Lower lobe of right lung (tissue), 2 donors: ENCODE measurements at places on chromosomes 5 and 9. TPM values are rescaled to one million over a fixed set of nuclear protein-coding genes. Genes with fewer than 3 reads are reported as not detected.

DNA sequence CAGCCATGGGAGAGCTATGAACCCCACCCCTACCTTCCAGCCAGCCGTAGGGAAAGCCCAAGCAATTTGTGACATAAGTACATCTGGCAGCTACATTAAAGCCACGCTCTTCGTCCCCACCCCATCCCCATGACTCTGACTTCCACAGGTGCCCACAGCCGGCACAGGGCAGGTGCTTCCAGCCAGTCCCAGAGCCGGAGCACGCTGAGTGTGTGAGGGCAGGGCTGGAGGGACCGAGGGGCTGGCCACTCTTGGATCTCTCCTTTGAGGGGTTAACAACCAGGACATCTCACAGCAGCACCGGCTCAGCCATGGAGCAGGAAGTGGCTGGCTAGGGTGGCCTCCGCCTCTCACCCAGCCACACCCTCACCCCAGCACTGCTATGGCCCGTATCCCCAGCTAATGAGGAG is 2.4 kb upstream of the FAM78A start:
- no peak for DNase-seq

- DNase-seq: no peak
These were observed 2.1 kb upstream of the OGN start for GRCh38 chr9:92406477-92406876.

DNA sequence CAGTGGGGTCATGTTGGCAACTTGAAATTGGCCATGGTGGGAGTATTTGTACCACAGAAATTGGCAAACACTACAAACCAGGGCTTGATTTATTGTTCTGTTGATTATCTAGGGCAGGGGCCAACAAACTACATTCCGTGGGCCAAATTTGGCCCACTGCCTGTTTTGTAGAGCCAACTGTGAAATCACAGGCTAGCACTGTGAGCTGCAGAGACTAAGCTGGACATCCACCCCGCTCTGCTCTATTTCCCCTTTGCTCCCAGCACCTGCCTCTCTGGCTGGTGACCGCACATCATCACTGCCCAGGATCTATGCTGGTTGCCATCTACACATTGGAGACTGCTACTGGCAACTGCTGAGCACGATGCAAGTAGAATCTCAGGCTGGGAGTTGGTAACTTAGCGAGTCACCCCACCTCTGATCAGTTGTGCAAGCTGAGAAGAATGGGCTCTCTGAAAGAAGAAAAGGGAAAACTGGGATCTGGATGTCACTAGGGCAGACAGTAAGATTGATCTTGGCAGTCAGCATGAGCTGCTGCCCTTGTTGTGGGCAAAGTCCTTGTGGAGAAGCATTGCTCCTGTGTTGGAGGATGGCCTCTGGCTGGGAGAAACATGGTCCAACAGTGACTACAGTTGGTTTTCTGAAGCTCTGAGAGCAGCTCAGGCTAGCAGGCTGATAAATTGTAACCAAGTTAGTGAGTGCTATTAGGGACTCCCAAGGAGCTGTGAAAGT is 144.7 kb upstream of the RAD23B start:
- DNase-seq: no peak

DNA sequence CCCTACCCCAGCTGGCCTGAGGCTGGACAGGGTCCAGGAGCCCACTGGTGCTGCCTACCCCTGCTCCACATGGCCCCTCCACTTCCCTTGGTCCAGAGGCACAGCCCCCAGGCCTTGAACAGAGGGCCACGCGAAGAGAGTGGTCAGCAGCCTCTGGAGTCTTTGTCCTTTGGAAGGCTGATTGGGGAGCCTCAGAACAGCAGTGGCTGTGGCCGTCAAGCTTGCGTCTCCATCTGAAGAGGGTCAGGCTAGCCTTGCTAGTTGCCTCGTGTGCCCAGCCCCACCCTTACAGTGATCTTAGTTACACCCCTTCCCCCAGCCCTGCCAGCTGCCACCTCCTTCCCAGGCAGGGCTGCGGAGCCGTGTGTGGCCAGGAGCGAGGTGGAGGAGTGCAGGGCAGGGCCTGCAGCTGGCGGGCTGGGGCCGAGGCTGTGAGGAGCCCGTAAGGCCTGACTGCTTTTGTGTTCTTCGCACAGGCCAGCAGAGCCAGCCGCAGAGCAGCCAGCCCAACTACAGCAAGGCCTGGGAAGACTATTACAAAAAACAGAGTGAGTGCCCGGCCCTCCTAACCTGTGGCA is 30.1 kb upstream of the PRDM12 start:
- no peak for DNase-seq

DNA sequence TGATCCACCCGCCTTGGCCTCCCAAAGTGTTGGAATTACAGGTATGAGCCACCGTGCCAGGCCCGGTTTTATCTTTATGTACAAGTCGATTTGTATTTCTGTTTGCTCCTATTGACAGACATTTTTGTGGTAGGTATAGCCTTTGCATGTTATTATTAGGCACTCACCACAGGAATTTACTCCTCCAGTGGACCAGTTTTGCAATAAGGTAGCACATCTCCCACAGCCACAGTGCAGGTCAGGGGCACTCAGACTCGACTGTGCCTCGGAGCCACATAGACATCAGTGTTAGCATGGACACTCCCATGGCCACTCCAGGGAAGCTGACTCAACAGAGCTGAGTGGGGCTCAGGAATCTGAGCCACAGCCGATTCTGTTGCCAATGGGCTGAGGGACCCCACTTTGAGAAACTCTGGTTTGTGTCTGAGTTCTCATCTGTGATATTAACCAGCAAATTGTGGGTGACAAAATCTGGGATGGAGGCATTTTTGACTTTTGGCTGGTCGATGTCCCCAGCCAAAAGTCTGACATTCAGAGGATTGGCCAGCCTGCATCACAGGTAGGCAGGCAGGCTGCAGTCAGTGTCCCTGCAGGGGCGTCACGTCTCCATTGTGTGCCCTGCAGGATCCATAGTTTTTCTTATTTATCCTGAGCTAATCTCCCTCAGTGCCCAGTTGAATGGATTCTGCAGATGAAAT is 15.0 kb upstream of the SHB start:
- DNase-seq: no peak

The SGCD gene
- 6.0 TPM for total RNA-seq

GRCh38 chr9:87713278-87713987 is 12.5 kb upstream of the CTSL start:
- DNase-seq: peak; percentile 87

- DNase-seq: no peak
These were observed 237.9 kb downstream of the MAN2A1 start for GRCh38 chr5:109927639-109928038.

The C5orf58 gene
- total RNA-seq: not detected

The BARHL1 gene
- total RNA-seq: not detected

GRCh38 chr5:167208911-167209310 is 1082.5 kb upstream of the WWC1 start:
- no peak for DNase-seq

The PDCD1LG2 gene
- 9.0 TPM for total RNA-seq

The ZBTB26 gene
- total RNA-seq: 7.2 TPM

DNA sequence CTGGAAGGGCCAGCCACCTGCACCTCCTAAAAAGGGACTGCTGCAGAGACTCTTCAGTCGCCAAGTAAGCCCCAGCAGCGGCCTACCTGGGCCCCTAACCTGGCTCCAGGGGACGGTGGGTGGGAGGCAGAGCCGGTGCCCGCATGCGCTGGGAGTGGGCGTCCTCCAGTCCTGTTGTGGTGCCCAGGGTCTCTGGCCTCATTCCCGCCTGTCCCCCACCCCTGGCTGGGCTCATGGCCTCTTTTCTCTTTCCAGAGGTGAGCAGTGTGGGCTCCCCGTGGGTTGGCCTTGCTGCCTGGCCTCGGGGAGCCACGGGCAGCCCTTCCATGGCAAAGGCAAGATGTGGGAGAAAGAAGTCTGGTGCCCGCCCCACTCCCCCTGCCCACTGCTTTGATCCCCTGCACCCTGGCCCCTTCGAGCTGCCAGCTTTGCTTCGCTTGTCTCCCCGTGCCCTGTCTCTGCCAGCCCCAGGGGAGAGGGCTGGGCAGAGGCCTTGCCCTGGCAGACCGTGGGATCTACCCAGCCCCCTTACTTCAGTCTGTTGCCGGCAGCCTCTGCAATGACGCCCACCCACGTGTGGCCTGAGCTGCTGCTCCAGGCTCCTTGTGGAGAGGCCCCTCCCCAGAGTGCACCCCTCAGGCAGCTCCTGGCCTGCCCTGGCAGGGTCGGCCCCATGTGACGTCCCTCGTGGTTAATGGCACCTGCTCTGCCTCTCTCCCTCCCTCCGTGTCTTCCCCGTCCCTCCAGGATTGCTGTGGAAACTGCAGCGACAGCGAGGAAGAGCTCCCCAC is 5.4 kb upstream of the PRR7 start:
- no peak for DNase-seq

The SLC23A1 gene
- 1.4 TPM for total RNA-seq

GRCh38 chr5:131595088-131596033 is 39.7 kb downstream of the RAPGEF6 start:
- no peak for DNase-seq

DNA sequence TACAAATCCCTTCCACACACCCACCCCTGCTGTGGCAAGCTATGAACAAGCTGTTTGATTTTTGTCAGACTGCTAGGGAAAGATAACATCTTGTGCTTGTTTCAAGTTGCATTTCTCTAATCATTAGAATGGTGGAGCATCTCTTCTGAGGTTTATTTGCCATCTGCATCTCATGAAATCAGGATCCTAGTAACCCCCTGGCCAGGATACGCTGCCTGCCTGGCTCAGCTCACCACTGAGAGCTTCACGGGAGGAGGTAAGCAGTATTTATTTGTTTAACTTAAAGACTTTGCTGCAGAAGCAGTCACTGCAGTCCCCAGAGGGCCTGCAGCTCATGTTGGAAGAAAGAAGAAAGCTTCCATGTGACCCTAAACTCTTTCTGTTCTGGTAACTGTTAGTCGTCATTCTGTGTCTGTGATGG is 83.3 kb upstream of the CXCL14 start:
- DNase-seq: no peak

DNA sequence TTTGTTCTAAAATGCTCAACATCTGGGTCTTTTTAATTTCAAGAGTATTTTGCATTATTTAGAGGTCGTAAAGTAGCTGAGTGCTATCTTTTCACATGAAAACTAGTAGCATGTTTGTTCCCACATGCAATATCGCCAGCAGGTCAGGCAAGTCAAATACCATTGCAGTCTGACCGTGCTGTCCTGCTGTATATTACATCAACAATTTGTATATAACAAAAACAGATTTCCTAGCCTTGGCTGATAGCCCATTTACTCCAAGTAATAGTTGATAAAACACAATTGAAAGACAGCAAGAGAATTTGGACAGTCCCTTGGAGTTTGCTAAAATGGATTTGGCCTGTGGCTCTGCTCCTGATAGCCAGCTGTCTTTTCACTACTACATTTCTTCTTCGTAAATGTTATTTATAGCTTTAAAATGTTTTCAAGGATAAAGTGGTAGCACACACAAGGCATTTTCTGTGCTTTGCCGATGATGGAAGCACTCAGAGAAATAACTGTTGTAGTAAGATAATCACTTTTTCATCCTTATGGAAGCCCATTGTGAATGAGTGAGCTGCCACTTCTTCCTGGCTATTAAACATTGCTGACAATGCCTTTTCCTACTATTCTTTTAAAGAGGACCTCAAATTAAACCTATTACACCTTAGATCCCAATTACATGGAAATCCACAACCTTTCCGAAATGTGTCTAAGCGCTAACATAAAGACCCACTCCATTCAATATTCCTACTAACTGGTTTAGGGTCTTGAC is 992.1 kb downstream of the MAT2B start:
- no peak for DNase-seq

The SPTAN1 gene
- total RNA-seq: 305 TPM
